ENCODE measurements at places on chromosomes 13 and 19.
A peak's percentile ranks its signal among the peaks of the same experiment; 100 is the strongest.

- no peaks in the 10 kb centered on the region for H3K36me3 ChIP-seq
- H3K27ac ChIP-seq: no peak overlapping the region
- peaks cover 18% of the 10 kb centered on the region for H3K4me1 ChIP-seq
- no peak overlapping the region for H3K4me3 ChIP-seq
Observed at GRCh38 chr13:111232191-111232590, 88.3 kb upstream of the TEX29 start.

DNA sequence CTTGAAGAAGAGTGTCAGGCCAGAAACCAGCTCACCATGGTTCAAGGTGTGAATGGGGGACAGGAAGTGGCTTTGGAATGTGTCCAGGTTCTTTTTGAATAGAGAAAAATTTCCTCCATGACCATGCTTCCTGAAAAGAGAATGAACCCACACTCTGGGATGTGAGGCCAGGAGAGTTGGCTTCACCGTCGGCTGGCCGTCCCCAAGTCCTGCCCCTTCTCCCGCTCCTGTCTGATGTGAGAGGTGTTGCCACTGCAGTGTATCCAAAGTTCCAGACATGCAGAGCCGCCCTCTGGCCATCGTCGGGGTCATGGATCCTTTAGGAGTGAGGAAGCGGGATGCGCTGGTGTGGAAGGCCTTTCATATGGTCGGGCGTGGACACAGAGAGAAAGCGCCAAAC is 101.2 kb downstream of the COL4A2 start:
- DNase-seq: no peak
- H3K4me3 ChIP-seq: no peak overlapping the region
- no peaks in the 10 kb centered on the region for H3K36me3 ChIP-seq
- peaks cover 57% of the 10 kb centered on the region for H3K4me1 ChIP-seq
- H3K27ac ChIP-seq: peak overlapping the region; percentile 65

- H3K27ac ChIP-seq: no peak overlapping the region
- H3K27me3 ChIP-seq: no peaks in the 10 kb centered on the region
- H3K36me3 ChIP-seq: no peaks in the 10 kb centered on the region
- no peak overlapping the region for H3K4me3 ChIP-seq
- no peaks in the 10 kb centered on the region for H3K4me1 ChIP-seq
Observed at GRCh38 chr19:51123381-51123800, 1.3 kb upstream of the SIGLEC9 start.

- no peak overlapping the region for H3K4me3 ChIP-seq
- no peaks in the 10 kb centered on the region for H3K27me3 ChIP-seq
- H3K4me1 ChIP-seq: peaks cover 10% of the 10 kb centered on the region
Observed at GRCh38 chr19:19597809-19598306, 20.6 kb downstream of the PBX4 start.

DNA sequence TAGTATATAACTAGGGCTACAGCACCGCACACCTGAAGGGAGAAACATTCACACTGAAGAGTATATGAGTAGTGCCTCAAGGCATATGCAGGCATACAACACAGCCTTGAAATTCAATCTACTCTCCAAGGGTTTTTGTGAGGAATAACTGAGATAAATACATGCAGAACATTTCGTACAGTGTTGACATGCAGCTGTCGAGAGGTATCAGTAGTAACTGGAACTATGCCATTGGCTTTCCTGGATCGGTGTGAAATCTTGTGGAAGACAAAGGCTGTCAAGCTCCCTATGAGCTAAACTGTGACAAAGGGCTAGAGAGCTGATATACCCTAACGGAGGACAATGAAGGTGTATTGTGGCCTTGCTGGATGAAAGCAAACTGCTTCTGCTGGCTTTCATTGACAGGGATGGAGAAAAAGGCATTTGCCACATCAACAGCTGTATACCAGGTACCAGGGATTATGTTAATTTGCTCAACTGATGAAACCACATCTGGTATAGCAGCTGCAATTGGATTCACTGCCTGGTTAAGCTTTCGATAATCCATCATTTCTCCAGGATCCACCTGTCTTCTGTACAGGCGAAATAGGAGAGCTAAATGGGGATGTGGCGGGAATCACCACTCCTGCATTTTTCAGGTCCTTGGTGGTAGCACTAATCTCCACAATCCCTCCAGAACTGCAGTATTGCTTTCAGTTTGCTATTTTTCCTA is 16.3 kb downstream of the MTRF1 start:
- DNase-seq: no peak
- H3K27ac ChIP-seq: no peak overlapping the region
- H3K27me3 ChIP-seq: no peaks in the 10 kb centered on the region
- H3K4me1 ChIP-seq: peaks cover 15% of the 10 kb centered on the region
- H3K4me3 ChIP-seq: no peak overlapping the region
- H3K36me3 ChIP-seq: no peaks in the 10 kb centered on the region

- H3K4me1 ChIP-seq: no peaks in the 10 kb centered on the region
- no peaks in the 10 kb centered on the region for H3K27me3 ChIP-seq
- no peak overlapping the region for H3K27ac ChIP-seq
- no peak for DNase-seq
- no peaks in the 10 kb centered on the region for H3K36me3 ChIP-seq
- H3K4me3 ChIP-seq: no peak overlapping the region
Observed at GRCh38 chr13:99442273-99442895, 58.9 kb upstream of the TM9SF2 start.

DNA sequence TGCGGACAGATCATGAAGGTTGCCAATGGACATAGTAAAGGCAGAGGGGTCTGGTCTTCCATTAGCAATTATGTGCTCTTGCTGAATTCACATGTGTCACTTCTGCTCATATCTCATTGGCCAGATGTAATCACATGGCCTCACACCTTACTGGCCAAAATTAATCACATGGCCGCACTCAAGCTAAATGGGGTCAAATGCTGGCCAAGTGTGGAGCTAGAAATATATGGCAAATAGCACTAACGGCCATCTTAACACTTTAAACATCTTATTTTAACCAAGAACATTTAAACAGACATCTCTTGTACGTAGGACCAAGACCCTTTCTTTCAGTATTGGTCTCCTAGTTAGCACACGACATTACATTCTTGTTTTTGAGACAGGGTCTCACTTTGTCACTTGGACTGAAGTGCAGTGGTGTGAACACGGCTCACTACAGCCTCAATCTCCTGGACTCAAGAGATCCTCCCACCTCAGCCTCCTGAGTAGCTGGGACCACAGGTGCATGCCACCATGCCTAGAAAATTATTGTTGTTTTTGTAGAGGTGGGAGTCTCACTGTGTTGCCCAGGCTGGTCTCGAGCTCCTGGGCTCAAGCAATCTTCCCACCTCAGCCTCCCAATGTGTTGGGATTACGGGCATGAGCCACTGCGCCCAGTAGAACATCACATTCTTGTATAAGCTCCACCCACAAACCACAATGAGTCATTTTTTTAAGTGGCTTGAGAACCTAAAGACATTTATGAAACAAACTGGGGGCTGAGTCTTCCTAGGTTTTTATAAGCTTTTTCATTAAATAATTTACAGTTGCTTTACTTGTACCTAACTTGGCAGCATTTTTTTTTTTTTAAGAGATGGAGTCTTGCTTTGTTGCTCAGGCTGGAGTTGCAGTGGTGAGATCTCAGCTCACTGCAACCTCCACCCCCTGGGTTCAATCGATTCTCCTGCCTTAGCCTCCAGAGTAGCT is 2.9 kb upstream of the PTOV1 start:
- H3K36me3 ChIP-seq: no peaks in the 10 kb centered on the region
- no peak for DNase-seq
- H3K27me3 ChIP-seq: no peaks in the 10 kb centered on the region
- no peak overlapping the region for H3K4me3 ChIP-seq
- no peak overlapping the region for H3K27ac ChIP-seq
- H3K4me1 ChIP-seq: peaks cover 20% of the 10 kb centered on the region

DNA sequence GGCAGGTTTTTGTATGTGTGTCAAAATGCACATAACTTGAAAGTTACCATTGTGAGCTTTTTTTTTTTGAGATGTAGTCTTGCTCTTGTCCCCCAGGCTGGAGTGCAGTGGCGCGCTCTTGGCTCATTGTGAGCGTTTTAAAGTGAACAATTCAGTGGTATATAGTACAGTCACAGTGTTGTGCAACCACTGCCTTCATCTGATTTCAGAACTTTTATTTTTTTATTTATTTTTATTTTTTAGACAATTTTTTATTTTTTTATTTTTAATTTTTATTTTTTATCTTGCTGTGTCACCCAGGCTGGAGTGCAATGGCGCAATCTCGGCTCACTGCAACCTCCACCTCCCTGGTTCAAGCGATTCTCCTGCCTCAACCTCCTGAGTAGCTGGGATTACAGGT is 15.0 kb downstream of the SLC25A42 start:
- H3K4me3 ChIP-seq: no peak overlapping the region
- H3K4me1 ChIP-seq: peaks cover 6% of the 10 kb centered on the region
- H3K36me3 ChIP-seq: no peaks in the 10 kb centered on the region
- H3K27me3 ChIP-seq: no peaks in the 10 kb centered on the region

GRCh38 chr13:84563611-84564010 is 681.3 kb upstream of the SLITRK1 start:
- no peaks in the 10 kb centered on the region for H3K27me3 ChIP-seq
- H3K4me1 ChIP-seq: no peaks in the 10 kb centered on the region
- no peak for DNase-seq
- H3K4me3 ChIP-seq: no peak overlapping the region
- H3K27ac ChIP-seq: no peak overlapping the region
- no peaks in the 10 kb centered on the region for H3K36me3 ChIP-seq

DNA sequence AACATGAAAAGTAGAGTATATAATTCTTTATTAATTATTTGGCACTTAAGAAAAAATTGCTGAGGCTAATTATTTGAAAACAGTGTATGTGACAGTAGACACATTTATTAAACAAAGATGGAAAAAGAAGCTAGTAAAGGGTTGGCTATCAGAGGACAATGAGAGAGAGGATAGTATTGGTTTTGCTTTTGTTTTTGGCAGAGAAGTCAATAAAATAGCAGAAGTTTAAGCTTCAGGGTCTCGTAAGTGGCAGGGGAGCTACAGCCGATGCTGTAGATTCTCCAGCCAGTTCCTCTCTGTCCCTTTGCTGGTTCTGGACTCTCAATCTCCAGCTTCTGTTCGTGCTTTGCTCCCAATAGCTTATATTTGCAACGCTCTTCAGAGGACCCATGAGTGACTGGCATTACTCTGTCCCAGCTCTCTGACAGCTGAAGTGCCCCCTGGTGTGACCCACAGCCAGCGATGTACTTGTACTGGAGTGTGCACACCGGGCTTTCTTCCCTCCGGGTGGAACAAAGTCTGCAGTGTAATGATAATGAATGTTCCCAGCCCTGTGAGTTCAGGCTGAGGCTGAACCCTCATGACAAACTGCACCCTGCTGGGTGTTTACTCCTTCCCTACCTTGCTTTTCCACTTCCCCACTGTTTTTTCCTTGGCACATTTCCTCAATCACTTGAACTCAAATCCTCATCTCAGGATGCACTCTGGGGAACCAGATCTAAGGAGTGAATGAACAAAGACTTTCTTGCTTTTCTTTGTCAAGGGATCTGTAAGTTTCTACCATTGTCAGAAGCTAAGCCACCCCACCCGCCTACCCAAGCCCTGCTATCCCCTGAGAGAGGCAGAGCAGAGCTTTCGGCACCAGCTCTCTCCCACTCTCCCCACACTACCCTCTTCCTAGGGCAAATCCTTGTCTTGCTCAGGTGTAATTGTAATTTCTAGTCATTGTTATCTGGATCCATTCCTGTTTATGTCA is 254.8 kb downstream of the LHFPL6 start:
- DNase-seq: no peak
- no peaks in the 10 kb centered on the region for H3K36me3 ChIP-seq
- peaks cover 16% of the 10 kb centered on the region for H3K4me1 ChIP-seq
- no peak overlapping the region for H3K4me3 ChIP-seq
- H3K27me3 ChIP-seq: no peaks in the 10 kb centered on the region

DNA sequence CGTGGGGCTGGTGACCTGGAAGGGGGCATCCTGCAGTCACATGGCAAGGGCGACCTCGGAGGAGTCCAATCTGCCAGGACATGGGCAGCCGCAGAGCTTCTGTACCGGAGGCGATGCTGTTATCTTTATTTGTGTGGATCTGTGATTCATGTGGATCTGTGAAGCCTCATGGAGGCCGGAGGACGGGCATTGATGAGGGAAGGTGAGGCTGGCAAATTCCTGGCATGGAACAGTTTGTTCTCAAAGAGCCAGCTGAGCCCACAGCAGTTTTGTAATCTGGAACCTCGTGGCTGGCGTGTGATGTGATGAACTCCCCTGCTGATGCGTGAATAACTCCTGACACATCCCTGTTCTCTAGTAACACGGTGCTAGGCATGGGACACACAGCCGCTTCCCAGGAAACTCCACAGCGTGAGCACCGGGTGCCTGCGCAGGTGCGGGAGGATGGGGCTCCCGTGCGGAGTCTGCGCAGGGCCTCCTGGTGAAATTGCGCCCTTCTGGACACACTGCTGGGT is 40.4 kb downstream of the ATP11A start:
- no peak for DNase-seq
- H3K27ac ChIP-seq: no peak overlapping the region
- H3K4me1 ChIP-seq: no peaks in the 10 kb centered on the region

GRCh38 chr13:80242728-80243427 is 98.0 kb downstream of the SPRY2 start:
- no peaks in the 10 kb centered on the region for H3K36me3 ChIP-seq
- H3K4me3 ChIP-seq: no peak overlapping the region
- no peaks in the 10 kb centered on the region for H3K4me1 ChIP-seq
- no peak for DNase-seq
- H3K27me3 ChIP-seq: no peaks in the 10 kb centered on the region

DNA sequence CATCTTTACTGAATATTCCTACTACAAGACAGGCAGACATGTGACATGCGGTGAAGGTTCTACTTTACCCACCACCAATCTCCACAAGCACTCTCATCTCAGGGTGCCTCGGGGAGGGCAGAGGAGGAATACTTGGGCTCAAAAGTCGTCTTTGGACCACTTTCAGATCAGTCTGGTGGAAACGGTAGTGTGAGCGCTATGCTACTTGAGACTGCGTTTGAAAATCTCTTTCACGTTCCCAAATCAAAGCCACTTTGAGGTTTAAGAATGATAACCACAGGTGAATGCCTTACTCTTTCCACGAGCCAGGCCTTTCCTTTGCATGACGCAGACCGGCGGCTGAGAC is 1.5 kb upstream of the SOX1 start:
- no peak overlapping the region for H3K4me3 ChIP-seq
- H3K27me3 ChIP-seq: peaks cover 12% of the 10 kb centered on the region
- H3K36me3 ChIP-seq: no peaks in the 10 kb centered on the region
- H3K4me1 ChIP-seq: peaks cover 12% of the 10 kb centered on the region

GRCh38 chr13:46639033-46639981 is 86.3 kb downstream of the LRCH1 start:
- H3K4me1 ChIP-seq: peaks cover 55% of the 10 kb centered on the region
- peak overlapping the region; percentile 63 for H3K27ac ChIP-seq
- H3K36me3 ChIP-seq: no peaks in the 10 kb centered on the region
- H3K27me3 ChIP-seq: no peaks in the 10 kb centered on the region
- no peak for DNase-seq
- no peak overlapping the region for H3K4me3 ChIP-seq

Data from vagina (tissue), 2 donors.